Stimulated activated CD8-positive, alpha-beta memory T cell treated with anti-CD3 and anti-CD28 coated beads, Interleukin-2, amount 100 ng/mL, for 1 hour (primary cell): ENCODE measurements at places on chromosomes 1 and 21.

DNA sequence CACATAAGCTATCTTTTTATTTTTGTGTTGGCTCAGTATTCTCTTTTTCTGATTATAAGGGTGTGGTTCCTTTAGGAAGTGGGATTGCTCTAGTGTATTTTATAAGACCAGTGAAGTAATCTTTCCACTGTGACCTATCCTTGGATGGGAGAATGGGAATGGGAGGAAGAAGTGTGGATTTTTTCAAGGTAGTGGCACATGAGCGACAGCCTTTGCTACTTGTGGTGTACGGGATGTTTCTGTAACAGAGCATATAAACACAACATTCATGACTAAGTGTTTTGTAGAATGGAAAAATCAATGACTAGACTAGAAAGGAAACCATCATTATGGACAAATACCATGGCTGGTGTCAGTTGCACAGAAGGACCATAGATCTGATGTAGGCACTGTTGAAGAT, 209.6 kb downstream of the GIPC2 start:
- no peak for DNase-seq

GRCh38 chr1:230065161-230065560, 1.9 kb upstream of the GALNT2 start:
- no peak for DNase-seq

DNA sequence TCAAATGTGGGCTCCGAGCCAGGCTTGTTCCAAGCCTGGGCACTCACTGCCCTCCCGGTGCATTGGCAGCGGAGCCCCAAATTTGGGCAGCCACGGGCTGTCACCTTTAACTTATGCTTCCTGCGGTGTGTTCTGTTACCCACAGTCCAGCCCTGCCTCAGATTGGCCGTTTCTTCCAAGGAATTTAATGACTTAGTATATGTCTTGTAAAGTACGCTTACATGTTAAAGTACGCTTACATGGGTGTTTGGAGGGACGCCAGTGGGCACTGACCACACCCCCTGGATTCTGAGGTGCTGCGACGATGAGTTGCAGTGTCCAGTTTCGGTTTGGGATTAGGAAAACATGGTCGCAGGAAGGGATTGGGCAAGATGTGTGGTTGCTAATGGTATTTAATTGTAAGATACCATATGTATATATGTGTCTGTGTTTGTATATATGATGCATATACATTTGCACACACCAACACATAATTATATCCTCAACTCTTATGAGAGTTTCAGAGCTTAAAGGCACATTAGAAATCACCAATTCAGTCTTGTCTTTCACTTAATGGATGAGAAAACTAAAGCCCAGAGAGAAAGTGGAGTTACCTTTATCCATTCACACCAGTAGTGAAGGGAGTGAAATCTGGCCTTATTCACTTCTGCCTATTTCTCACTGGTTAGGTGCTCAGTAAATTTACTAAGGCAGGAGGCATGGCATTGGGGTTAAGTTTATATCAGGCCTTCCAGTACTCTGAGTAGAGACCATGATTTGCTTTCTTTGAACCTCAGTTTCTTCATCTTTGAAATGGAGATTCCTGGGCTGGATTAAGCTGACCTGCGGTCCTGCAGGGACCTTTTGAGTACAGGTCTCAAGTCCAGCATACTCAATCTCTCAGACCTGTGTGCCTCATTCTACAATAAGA, 1.0 kb downstream of the SMYD2 start:
- no peak for DNase-seq

- DNase-seq, result no peak
Observed at GRCh38 chr1:165629848-165630628, 996 bp upstream of the MGST3 start.

DNA sequence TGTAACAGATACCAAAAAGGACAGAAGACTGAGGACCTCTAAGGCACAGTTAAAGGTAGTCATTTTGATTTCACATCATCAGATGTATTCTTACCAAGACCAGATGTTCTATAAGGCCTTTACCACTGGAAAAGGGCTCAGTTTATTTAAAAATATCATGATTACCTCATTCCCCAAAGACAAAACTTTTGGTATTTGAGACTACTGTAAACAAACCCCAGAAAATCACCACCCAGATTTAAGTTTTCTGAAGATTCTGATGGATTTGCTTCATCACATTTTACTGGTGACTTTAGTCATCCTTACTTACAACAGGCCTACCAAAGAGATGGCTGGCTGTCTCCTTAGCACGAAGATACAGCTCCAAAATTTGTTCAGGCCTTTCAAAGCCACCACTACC, 8.3 kb downstream of the ENAH start:
- no peak for DNase-seq

DNA sequence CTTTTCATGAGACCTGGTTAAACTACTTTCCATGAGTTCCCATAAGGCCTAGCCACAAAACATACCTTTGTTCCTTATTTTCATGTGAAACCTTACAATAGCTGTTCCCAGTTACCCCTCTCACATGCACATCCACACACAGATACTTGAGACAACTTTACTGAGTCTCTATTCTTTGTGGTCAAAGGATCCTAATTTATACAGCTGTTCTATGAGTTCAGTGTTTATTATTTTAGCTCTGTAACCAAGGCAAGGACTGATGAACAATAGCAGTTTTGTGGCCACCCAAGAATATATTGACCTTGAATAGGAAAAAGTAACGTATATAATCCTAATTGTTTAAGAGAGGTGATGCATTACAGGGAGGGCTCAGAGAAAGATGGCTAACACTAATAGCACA, 160.5 kb upstream of the CACYBP start:
- no peak for DNase-seq

DNA sequence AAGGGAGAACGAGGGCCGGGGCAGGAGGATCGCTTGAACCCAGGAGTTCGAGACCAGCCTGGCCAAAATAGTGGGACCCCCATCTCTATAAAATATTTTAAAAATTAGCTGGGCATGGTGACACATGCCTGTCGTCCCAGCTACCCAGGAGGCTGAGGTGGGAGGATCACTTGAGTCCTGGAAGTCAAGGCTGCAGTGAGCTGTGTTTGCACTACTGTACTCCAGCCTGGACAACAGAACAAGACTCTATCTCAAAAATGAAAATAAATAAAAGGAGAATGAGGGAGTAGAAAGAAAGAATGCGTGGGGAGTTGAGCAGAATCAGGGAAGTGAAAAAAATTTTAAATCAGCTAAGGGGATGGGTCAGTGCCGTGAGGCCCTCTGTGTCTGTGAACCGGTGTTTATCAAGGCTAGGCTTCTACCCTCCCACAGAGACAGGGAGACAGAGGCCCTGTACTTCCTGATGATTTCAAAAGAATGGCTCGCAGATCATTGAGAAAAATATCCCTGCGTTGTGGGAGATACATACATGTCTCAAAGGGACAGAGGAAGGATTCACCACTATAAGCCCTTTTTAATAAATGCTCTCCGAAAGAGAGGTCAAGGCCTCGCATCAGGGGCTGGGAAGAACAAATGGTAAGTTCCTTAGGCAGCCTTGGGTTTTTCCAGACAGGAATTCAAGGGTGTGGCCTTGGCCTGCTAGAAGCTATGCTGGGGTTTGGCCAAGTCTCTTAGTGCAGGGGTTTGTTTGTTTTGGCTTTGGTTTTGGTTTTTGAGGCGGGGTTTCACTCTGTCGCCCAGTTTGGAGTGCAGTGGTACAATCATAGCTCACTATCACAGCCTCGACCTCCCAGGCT, 20.7 kb downstream of the IL10RB start:
- no peak for DNase-seq

DNA sequence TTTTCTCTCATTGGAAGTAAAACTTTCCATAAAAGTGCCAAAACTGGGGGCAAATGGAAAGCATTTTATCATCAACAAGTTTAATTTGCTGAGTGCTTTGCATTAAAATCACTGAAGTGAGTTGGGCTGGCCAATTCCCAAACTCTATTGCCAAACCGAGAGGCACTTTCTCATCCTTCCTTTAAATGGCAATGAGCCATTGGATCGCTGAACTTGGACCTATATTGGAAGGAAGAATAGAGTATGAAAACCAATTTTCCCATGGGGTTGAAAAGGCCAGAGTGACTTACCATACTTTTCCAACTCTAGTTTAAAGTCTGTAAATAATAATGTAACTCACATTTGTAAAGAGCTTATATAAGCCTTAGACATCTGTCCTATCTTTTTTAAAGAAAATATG, 189.1 kb upstream of the C1orf87 start:
- no peak for DNase-seq

- no peak for DNase-seq
Observed at GRCh38 chr1:119829625-119830024, 18.4 kb upstream of the REG4 start.

GRCh38 chr1:164971921-164972415, 384.5 kb downstream of the LMX1A start:
- no peak for DNase-seq

GRCh38 chr1:235160383-235160956, 580 bp downstream of the RBM34 start:
- DNase-seq, result no peak
